NCI-H2081 treated with DMSO at 0.1 percent for 48 hours (cell line): ENCODE measurements at places on chromosomes 5 and 9.

GRCh38 chr5:135028791-135029476 lies 5.1 kb downstream of the PITX1 start:
- no peak for DNase-seq

DNA sequence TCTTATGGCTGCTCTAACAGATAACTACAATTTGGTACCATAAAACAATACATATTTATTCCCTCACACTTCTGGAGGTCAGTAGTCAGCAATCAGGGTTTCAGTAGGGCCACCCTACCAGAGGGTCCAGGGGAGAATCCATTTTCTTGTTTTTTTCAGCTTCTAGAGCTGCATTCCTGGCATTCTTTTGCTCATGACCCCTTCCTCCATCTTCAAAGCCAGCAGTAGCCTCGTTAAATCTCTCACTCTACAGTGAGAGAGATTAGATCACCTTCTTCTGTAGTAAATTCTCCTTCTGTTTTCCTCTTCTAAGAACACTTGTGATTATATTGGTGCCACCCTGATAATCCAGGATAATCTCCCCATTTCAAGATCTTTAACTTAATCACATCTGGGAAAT lies 187.4 kb downstream of the RFK start:
- no peak for DNase-seq

- no peak for DNase-seq
Observed at GRCh38 chr5:109246395-109246794, 163.4 kb downstream of the PJA2 start.

- DNase-seq: no peak
Observed at GRCh38 chr5:54521856-54522479, 4.4 kb downstream of the SNX18 start.

- DNase-seq: no peak
Observed at GRCh38 chr5:113427871-113428574, 6.8 kb downstream of the TSSK1B start.

DNA sequence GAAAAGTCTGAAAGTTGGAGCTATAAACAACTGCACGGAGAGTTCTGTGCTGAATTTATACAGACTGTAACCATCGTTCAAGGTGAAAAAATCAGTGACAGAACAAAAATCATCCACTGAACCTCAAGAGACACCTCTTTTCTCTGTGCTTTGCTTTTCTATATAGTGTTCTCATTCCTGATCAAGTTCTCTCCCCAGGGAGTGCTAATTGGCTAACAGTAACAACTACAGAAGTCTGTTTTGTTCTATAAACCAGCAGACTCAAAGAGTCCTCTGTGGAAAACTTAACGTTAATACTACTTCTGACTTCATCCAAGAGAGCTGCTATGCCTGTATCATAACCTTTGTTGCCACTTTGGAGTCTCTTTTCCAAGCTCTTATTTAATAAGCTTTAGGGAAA lies 1388.3 kb upstream of the C9orf72 start:
- DNase-seq: no peak

DNA sequence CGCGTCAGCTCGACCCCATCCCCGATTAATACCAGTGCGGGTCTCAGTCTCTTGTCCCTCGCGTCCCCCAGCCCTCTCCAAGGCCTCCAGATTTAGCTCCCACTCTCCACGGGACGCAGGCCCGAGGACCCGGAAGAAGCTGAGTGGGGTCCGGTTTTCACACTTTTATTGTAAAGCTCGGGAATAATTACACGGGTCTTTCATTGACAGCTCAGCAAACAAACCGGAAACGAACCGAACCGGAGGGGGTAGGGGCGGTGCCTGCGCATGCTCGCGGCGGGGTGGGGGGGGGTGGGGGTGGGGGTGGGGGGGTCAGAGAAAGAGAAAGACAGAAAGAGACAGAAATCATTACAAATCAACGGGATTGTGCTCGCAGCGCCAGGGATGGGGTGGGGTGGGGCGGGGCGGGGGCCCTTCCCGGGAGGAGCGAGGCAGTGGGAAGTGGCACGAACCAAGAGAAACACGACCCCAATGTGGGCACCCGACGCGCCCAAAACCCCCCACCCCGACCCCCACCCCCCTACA lies 27.9 kb downstream of the PCDH1 start:
- DNase-seq: no peak

- no peak for DNase-seq
Observed at GRCh38 chr9:110141227-110141793, 66.6 kb downstream of the C9orf152 start.

GRCh38 chr5:58116346-58116745 lies 343.5 kb downstream of the PLK2 start:
- DNase-seq: no peak

DNA sequence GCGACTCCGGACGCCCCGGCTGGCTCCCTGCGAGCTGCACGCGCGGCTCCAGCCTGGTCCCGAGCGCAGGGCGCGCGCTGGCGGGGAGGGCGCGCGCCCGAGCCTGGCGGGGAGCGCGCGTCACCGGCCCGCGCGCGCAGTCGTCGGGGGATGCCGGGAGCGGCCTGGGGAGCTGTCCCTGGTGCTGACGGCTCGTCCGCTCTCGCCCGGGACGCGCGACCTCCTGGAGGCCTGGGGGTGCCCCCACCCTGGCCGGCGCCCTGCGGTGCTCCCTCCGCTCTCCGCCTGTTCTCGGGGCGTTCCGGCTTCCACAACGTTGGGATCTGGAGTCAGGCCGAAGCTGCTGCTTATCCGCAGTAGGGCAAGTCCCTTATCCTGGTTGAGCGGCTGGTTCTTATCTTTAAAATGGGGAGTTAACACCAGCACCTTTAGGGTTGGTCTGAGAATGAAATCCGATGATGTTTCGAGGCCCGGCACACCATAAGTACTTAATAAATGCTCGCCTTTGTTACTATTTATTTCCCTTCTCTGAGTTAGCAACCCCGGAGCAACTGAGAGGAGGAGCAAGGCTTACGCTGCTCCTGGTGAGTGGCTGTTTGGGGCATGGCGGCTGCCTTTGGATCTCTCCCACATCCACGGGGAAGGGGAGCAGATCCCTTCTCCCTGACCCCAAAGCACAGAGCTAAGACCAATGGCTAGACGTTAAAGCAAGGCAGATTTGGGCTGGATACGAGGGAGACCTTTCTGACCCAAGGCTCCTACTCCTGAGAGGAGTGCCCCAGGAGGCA lies at the start of gene FAM163B:
FAM163B (minus strand) TSS at position 79 of the 788 bp plus-strand sequence. CDS start 29,166 bp downstream, outside the sequence.
- DNase-seq: no peak

DNA sequence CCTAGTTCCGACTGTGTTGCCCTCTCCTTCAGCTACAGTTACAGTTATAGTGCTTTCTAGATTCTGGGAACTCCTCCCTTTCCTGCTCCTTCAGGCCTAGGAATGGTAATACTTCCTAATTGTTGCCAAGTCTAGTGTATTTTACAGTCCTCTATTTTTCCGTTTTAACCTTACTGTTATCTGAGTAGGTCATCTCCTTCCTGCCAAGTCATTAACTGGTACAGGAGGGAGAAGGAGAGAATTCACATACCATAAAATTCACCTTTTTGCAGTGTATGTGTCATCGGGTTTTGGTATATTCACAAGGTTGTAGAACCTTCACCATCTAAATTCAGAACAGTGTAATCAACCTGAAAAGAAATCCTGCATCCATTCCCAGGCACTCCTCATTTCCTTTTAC lies 335.4 kb upstream of the MEF2C start:
- no peak for DNase-seq

GRCh38 chr9:133818444-133818843 lies 80.3 kb upstream of the SARDH start:
- no peak for DNase-seq

- DNase-seq: no peak
Observed at GRCh38 chr9:131858147-131858546, 118.3 kb upstream of the RAPGEF1 start.
